ENCODE measurements at places on chromosomes 7 and 10. TPM values are rescaled to one million over a fixed set of nuclear protein-coding genes. Genes with fewer than 3 reads are reported as not detected.

GRCh38 chr7:124566583-124566982 lies 199.0 kb downstream of the GPR37 start:
- DNase-seq: peak; percentile 45

- no peak for DNase-seq
Measured at GRCh38 chr10:78775891-78776290, 292.9 kb upstream of the ZMIZ1 start.

ENTPD7 gene
- 20.0 TPM for total RNA-seq

GRCh38 chr10:44233561-44234482 lies 151.1 kb downstream of the CXCL12 start:
- DNase-seq: no peak

DNA sequence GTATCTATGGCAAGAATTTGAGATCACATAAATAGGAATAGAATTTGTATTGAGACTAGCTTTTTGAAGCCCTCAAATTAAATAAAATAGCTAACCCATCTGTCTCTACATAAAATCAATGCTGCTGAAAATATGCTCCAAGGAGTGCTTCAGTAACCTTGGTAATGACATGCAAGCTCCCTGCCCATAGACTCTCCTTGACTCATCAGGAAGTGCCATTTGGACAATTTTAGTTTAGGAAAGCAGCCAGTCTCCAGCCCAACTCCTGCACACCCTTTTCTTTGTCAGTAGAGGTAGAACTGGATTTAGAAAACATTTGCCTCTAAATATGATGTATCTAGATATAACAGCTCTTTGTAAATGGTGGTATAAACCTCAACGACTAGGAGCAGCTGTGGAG lies 69.9 kb upstream of the PTPRZ1 start:
- no peak for DNase-seq

ACTR1A gene
- total RNA-seq: 126 TPM

- DNase-seq: no peak
Measured at GRCh38 chr10:95861386-95861785, 46.4 kb upstream of the CC2D2B start.

- no peak for DNase-seq
Measured at GRCh38 chr10:131822692-131823245, 78.0 kb upstream of the PPP2R2D start.

Data from IMR-90 (cell line).